Diencephalon (tissue), 1 donor: ENCODE measurements at places on chromosomes 12 and 14. TPM values are rescaled to one million over a fixed set of nuclear protein-coding genes. Genes with fewer than 3 reads are reported as not detected.

The C12orf50 gene
- 0.23 TPM for total RNA-seq

The P2RX2 gene
- not detected for total RNA-seq

The CD27 gene
- 0.46 TPM for total RNA-seq

The TMPRSS12 gene
- total RNA-seq = not detected

The NGDN gene
- total RNA-seq = 39.0 TPM

The KRT83 gene
- not detected for total RNA-seq

The ACSS3 gene
- total RNA-seq = 9.2 TPM

The TMEM253 gene
- not detected for total RNA-seq

The NFATC4 gene
- 5.5 TPM for total RNA-seq

The ANKRD33 gene
- not detected for total RNA-seq

The KRT72 gene
- 0.23 TPM for total RNA-seq

The CLEC4D gene
- not detected for total RNA-seq

The LRFN5 gene
- total RNA-seq = 108 TPM

The PARP2 gene
- total RNA-seq = 22.1 TPM

The PTHLH gene
- total RNA-seq = 2.1 TPM

The DHRS2 gene
- 0.92 TPM for total RNA-seq

The ITGA7 gene
- total RNA-seq = 14.5 TPM

The ERP27 gene
- 0.46 TPM for total RNA-seq

The PLEKHG7 gene
- total RNA-seq = not detected

The HOXC9 gene
- not detected for total RNA-seq

The CISTR gene
- total RNA-seq = not detected

The KERA gene
- total RNA-seq = 0.23 TPM

The GUCY2C gene
- not detected for total RNA-seq
